Fibroblast of mammary gland (primary cell): ENCODE measurements at places on chromosomes 2 and 18.

DNA sequence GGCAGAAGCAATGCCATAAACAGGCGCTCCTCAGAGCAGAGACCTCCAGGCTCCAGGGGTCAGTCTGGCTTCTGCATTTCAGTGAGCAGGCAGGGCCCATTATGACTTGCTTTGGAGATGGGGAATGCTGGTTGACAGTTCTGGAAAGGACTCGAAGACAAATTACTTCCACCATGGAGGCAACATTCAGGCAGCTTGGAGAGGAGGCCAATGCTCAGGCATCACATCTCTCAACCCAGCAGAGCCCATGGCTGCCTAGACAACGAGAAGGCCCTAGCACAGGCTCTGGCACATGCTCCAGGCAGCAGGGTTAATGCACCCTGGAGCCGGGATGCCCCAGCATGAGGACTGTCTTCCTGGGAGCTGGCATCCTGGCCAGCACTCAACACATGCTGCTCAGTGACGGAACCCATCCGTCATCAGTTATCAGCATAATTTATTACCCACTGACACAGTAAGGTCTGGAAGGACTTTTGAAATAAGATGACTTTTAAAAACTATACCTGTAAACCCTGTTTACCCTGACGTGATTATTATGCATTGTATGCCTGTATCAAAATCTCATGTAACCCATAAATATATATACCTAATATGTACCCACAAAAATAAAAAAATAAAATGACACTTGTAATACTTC, 52.8 kb downstream of the ADNP2 start:
- no peak for DNase-seq

DNA sequence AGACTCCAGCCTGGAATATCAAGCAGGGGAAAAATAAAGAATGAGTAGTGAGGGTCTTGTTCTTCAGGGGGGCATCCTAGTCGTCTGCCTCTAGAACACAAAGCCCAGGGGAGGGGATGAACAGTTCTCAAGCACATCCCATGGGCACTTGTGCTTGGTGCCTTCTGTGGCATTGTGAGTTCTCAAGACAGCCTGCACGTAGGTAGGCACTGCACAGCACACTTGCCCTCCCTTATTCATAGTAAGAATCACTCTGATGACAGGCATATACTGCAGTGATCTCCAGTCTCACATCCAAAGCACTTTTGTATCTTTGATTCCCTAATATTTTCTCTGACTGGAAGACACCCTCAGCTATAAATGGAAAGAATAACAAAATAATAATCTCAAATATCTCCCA, 104.7 kb upstream of the CNGA3 start:
- DNase-seq: no peak

DNA sequence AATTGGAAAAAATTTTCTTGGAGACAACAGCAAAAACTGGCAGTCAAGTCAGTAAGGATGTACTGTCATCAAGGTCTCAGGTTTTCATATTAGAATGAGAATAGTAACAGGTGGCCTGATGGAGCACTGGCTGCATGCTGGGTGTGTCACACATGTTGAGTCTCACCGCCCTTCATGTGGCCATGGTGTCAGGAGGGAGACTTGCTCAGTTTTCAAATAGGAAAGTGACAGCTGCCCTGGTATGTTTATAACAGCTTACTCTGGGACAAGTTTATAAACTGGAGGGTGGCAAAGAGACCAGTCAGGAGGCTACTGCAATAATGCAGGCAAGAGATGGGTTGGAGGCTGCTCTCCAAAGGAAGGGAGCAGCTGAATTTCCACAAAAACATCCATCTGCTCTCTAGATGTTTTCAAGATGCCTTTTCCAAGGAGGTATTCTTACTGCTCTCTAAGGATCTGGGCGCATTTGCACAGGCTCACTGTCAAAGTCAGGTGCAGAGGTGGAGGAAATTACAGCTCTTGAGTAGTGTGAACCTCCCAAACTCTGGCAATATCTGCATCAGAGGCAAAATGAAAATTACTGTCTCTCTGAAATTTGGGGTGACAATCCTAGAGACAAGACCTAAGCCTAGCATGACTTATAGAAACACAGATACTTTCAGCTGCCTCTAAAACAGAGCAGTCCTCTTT, 321.9 kb upstream of the RAB12 start:
- DNase-seq: no peak

- DNase-seq: no peak
These were observed 756.5 kb downstream of the GALR1 start for GRCh38 chr18:78006006-78006773.

DNA sequence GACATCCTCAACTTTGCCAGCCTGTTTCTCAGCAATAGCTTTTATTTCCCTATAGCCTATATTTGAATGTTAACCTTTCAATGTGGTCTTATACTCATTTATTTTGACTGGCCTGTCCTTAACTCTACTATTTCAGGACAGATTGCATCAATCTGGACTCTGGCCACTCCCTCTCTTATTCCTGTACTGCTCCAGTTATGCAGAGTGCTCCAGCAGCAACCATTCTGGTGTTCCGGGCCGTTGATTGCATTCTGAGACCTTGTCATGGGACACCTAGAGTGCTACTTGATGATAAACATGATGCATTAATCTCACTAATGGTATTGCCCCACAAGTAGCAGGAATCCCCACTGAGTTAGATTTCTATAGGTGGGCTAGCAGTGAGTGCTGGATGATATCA, 363.4 kb downstream of the LRRTM1 start:
- no peak for DNase-seq

- peak; percentile 96 for DNase-seq
These were observed 15.0 kb upstream of the MYO1B start for GRCh38 chr2:191230174-191230573.

GRCh38 chr2:113012436-113013335, 7.4 kb downstream of the IL36A start:
- peak; percentile 6 for DNase-seq

- DNase-seq: peak; percentile 100
These were observed 73.3 kb upstream of the KLF7 start for GRCh38 chr2:207238831-207239701.

DNA sequence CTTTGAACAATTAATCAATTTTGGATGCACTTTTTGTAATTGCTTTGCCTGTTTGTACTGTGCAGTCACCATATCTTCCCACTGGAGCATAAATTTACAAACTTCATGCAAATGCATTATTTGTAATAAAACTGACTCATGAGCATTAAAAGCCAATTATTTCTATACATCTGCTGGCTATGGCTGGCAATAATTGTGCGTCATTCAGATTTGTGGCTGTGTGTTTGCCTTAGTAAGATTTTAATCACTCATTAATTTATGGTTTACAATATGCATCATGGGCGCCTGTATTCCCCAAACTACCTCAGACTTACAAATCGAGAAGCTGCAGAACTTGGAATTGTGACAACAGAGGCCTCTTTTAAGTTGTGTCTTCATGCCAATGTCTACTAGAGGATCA, 132.4 kb upstream of the TRIB2 start:
- DNase-seq: peak; percentile 31

GRCh38 chr2:119671752-119672151, 7.2 kb upstream of the TMEM177 start:
- no peak for DNase-seq

- peak; percentile 20 for DNase-seq
These were observed 686 bp upstream of the PNO1 start for GRCh38 chr2:68157002-68157401.

DNA sequence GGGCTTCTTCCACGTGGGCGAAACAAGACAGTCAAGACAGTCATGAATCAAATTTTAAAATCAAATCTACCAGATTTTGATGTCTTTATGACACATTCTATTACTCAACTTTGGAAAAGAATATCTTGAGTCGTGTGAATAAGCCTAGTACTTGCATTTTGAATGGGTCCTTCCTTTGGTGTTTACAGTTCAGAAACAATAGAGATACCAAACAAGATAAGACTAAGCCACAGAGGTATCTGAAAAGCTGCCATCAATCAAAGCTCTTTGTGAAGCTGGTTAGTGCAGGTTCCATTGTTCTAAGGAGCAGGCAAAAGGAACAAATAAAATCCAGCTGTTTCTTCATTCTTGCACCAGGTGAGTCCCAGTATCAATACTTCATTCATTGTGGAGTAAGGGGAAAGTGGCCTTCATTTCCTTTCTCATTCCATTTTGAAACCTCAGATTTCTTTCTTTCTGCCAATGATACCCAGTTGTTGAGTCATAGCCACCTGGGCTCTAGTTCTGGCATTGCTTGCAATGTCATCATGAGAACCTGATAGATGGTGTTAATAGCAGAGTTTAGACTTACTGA, 151.7 kb upstream of the L3MBTL4 start:
- no peak for DNase-seq

DNA sequence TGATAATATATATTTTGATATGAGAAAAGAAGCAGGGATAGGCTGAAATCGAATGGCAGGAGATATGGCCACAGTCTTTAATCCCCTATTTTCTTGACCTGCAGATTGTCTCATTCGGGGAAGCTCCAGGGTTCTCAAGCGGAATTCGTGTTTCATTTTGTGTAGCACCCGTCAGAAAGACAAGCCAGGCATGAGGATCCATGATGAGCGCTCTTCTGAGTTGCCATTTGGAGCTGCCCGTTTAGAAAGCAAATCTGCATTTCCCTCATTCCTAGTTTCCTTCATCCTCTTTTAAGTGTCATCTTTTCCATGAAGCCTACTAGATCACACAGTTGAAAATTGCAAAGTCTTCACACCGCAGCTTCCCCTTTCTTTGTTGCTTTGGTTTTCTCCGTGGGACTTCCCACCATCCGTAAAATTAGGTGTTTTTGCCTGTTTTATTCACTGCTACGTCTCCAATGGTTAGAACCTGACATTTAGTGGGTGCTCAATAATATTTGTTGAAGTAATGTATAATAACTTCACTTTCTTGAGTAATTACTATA, 16.9 kb downstream of the HNMT start:
- DNase-seq: no peak

GRCh38 chr2:102707796-102708695, 53.8 kb upstream of the TMEM182 start:
- DNase-seq: no peak

GRCh38 chr18:74861154-74861553, 263.5 kb downstream of the ZNF407 start:
- DNase-seq: no peak

DNA sequence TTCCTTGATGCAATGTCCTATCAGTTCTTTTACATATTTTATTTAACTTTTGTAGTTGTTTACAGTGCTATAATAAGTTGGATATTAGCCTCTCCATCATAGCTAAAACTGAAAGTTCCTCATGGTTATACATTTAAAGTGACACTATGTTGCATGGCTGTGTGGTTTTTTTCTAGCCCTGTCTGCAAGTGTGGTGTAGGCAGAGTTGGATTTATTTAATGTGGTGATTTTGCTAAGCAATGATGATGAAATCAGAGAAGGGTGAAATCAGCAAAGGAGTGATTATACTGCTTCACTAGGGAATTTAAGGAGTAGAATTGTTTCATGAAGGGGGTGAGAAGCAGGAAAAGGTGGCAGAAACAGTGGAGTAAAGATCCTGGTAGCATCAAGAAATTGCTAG, 18.3 kb upstream of the ENOSF1 start:
- no peak for DNase-seq

- DNase-seq: no peak
These were observed 38.5 kb downstream of the COL4A4 start for GRCh38 chr2:227125506-227125905.

- no peak for DNase-seq
These were observed 71.9 kb downstream of the VWC2L start for GRCh38 chr2:214482728-214483127.

GRCh38 chr2:104539649-104540048, 314.3 kb upstream of the POU3F3 start:
- DNase-seq: no peak

- DNase-seq: no peak
These were observed 6.8 kb upstream of the CHMP3 start for GRCh38 chr2:86570059-86570458.

DNA sequence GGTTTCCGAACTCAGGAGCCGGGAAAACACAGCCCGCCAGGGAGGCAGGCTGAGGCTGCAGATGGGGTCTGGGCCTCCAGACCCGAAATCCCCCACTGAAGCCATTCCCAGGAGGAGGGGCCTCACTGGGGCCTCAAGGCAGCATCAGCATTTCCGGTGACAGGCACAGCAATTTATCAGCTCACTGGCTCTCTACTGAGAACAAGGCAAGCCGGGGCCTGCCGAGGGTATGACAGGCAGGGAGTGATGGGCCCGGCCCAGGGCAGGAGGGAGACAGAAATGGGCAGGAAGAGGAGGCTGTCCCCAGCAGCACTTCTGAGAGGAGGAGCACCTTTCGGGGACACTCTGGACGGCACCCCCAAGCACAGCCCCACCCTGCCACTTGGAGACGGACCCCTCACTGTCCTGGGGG, 12.5 kb downstream of the SDC1 start:
- no peak for DNase-seq

GRCh38 chr18:76376668-76377358, 118.2 kb downstream of the ZNF516 start:
- DNase-seq: peak; percentile 43

DNA sequence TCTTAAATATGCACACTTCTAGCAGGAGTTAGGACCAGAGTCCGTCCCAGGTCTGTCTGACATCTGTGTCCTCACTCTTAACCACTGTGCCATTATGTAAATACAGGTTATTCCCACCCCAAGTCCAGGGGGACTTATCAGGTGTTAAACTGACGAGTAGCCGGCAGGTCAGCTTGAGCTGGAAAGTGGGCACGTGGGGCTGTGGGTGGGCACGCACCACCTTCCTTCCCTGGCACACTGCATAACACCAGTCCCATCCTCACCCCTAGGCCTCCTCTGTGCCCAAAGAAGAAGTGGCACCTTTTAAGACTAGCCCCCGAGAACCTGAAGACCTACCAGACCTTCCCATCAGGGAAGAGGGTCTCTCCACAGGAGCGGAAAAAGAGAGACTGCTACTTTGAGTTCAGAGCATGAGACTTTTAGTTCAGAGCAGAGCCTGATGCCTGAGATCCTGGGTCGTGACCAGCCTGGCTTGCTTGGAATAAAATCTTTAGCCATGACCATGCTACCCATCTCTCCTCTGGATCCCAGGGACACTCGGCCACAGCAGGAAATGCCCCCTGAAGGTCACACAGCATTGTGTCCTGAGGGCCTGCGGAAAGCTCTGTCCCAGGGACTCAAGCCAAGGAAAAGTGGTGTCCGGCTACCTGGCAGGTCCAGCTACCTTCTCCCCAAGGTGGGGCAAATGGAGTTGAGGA, 62.0 kb downstream of the CIB4 start:
- DNase-seq: no peak

DNA sequence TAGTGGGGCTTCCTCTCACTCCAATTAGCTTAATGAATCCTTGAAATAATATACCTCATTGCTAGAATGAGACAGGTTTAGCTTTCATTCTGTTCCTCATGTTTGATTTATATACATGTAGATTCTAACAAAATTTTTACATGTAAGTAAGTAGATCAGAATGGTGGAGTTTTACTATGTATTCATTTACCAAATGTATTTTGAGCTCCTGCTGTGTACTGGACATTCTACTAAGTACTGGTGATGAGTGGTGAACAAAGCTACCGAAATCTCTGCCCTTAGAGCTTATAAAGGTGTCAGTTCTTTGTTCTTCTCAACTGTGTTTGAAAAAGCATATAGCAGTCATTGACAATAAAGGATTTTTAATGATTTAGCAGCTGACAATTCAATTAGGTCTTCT, 19.7 kb downstream of the MTA3 start:
- DNase-seq: no peak
